ENCODE measurements at places on chromosomes 2 and 18.

DNA sequence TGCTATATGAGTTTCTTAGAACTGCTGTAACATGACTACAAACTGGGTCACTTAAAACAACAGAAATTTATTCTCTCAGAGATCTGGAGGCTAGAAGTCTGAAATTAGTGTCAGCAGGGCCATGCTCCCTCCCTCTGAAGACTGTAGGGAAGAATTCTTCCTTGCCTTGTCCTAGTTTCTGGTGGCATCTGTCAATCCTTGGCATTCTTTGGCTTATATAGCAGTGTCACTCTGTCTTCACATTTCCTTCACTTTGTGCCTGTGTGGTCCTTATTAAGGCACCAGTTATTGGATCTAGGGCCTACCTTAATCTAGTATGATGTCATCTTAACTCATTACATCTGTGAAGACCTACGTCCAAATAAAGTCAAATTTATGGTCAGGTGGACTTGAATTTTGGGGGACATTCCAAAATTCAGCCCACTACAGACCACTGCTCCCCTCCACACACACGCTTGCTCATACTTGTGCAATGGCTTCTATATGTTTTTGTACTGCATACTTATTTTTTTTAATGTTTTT lies 7.6 kb downstream of the ZC3H15 start:
- DNase-seq: no peak

DNA sequence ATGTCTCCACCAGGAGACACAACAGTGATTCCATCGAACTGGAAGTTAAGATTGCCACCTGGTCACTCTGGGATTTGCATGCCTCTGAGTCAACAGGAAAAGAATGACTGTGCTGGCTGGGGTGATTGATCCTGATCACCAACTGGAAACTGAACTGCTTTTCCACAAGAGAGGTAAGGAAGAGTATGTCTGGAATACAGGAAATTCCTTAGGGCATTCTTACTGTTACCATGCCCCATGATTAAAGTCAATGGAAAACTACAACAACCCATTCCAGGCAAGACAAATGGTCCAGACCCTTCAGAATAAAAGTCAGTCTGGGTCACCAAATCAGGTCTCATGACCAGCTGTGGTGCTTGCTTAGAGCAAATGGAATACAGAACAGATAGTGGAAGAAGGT lies 12.0 kb upstream of the DDX1 start:
- no peak for DNase-seq

GRCh38 chr2:181674461-181674860 lies 5.9 kb downstream of the NEUROD1 start:
- peak; percentile 49 for DNase-seq

DNA sequence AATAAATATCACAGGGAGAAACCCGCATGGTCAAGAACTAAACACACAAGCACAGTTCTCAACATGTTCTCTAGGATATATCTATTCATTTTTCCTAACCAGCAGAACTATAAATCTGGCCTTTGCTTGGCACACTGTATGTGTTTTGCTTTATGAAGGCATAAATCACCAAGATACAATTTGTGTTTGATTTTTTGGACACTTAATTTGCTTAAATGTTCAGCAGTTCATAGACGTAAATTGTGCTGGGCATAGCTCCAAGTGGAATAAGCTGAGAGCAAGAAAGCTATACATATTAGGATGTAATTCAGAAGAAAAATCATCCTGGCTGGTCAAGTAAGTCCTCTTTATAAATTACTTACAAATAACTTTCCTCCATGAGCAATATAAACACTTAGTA lies 341.5 kb upstream of the ATP5MC3 start:
- no peak for DNase-seq

GRCh38 chr18:54277899-54278298 lies 8.6 kb downstream of the POLI start:
- no peak for DNase-seq

- no peak for DNase-seq
Observed at GRCh38 chr2:58291726-58292438, 50.8 kb upstream of the FANCL start.

- no peak for DNase-seq
Observed at GRCh38 chr2:152766928-152767327, 48.5 kb downstream of the ARL6IP6 start.

DNA sequence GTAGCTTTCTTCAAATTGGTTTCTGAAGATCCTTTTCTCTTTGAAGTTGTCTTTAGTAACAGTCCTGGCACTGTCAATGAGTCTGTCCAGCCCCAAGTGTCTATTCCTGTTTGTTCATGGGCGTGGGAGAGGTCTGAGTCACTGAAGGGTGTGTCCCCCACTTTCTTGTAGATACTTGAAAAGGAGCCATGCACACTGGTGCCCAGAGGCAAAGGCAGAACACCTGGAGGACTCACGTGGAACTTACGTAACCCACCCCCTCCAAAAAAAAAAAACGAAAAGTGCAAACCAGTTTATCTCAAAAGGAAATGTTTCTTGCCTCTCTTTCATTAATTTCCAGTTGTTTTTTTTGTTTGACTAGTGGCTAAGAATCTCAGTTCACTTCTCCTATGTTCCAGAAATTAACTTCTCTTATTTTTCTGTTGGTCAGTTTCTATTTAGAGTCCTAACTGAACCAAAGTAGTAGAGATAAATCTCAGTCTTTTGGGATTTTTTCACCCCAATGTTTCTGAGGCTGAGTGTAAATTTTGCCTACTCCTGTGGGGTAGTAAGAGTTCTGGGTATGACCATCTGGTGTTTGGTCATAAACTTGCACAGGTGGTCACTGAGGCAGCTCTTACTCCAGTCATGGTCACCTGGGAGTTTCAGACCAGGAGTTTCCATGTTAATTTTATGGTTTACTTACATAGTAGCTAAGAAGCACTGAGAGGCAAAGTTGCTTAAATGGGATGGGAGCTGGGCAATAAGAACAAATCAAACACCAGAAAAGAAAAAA lies 54.9 kb downstream of the DSC3 start:
- no peak for DNase-seq

DNA sequence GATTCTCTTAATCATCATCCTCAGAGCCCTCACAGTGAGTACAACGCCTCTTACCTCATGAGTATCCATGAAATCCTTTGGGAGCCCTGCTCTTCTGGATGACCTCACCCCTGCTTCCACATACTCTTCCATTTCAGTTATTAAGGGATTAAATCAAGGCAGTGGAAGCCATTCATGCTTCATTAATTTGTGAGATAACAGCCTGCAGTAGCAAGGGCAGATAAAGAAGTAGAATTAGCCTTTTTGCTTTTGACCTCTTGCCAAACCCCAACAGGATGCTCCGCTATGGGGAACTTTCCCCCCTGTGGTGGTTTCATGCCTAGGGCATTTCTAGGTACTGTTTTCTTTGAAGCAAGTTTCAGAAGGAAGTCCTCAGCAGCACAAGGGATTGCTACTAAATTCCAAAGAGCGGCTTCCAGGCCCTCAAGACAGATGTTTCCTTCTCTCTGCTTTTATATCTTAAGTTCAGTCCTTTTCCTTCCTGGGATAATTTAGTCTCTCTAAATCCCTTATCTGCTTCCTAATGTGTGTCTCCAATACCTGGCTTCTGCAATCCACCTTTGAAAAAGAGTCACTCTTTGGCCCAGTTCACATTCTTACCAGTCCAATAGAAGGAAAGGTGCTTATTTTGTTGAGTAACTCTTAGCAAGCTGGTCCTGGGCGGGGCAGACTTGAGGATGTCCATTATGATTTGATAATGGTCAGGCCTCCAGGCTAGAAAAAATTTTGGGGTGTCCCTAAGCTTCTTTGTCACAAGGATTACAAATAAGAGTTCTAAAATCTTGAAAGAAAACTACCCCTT lies 76.9 kb downstream of the MYO1B start:
- no peak for DNase-seq

GRCh38 chr2:152297715-152298114 lies 37.3 kb upstream of the FMNL2 start:
- DNase-seq: no peak

- no peak for DNase-seq
Observed at GRCh38 chr2:9472511-9472910, 1.8 kb upstream of the IAH1 start.

- DNase-seq: no peak
Observed at GRCh38 chr2:173752152-173752551, 213.0 kb downstream of the SP3 start.

DNA sequence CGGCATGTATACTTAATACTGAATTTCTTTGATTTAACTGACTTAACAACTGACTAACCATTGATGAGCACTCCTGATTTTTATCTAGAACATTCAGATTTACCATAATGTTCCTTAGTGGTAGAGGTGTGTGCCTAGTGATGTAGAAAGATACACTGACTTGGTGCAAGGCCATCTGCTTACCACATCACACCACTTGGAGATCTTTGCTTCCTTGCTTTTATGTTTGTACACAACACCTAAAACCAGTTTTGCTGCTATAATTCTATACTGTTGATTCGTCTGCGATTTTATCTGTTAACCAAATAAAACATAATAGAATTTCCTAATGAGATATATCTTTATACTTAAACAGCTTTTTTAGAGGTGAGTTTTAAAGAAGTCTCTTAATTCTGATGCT lies 3.9 kb upstream of the FARP2 start:
- DNase-seq: no peak

GRCh38 chr2:31267437-31268120 lies 33.6 kb downstream of the EHD3 start:
- DNase-seq: no peak

DNA sequence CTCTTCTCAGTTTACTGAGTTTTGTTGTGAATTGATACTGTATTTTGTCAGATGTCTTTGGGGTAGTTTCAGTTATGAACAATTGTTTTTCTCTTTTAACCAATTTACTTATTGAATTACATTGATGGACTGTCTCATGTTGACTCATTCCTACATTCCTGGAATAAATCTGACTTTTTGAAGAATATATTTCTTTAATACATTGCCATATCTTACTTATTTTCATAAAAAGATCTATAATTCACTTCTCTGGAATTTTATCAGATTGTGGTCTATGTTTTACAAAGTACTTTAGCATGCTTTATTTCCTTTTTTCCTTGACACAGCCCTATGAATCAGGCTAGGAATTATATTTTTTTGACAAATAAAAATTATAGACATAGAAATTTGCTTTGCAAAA lies 268.3 kb downstream of the PLCL1 start:
- no peak for DNase-seq

- DNase-seq: no peak
Observed at GRCh38 chr2:3309496-3310355, 67.9 kb downstream of the EIPR1 start.

DNA sequence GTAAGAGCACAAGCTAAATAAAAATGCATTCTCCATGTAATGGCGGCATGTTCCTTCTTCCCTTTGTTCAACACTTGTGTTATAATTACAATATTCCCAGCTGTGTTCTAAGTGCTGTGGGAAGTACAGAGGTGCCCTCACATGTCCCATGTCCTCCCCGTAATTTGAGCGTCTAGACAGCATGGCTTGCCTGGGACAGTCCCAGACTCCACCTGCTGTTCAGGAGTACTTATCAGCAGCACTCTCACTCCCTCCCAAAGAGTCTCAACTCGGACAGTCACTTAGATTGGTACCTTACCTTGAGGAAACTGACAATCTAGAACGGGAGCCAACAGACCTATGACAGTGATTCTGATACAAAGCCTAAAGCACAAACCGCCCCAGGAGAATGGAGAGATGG lies 370.5 kb downstream of the EIPR1 start:
- DNase-seq: no peak

GRCh38 chr18:71450257-71450656 lies 1093.9 kb downstream of the CBLN2 start:
- no peak for DNase-seq

DNA sequence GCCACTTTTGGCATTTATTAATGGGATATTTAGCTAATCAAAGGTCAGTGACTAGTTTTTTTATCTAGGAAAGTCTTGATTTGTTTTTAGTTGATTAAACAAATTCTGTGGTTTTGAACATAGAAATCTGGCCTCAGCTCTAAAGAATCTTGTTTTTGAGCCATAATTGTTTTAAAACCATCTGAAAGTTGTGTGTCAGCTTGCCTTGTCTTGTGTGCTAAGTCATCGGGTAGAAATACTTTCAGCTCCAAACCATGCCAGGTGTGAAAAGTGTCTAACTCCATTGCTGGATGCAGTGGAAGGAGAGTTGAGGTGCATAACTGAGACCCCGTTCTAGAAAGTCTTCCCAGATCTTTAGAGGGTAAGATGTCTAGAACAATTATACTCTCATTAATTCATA lies 22.7 kb downstream of the FARP2 start:
- no peak for DNase-seq

Measured in cerebellar nuclear complex (tissue), 1 donor.